Stimulated activated CD8-positive, alpha-beta memory T cell treated with anti-CD3 and anti-CD28 coated beads, Interleukin-15, amount 100 ng/mL, for 48 hours (primary cell): ENCODE measurements at places on chromosomes 5 and 9.

DNA sequence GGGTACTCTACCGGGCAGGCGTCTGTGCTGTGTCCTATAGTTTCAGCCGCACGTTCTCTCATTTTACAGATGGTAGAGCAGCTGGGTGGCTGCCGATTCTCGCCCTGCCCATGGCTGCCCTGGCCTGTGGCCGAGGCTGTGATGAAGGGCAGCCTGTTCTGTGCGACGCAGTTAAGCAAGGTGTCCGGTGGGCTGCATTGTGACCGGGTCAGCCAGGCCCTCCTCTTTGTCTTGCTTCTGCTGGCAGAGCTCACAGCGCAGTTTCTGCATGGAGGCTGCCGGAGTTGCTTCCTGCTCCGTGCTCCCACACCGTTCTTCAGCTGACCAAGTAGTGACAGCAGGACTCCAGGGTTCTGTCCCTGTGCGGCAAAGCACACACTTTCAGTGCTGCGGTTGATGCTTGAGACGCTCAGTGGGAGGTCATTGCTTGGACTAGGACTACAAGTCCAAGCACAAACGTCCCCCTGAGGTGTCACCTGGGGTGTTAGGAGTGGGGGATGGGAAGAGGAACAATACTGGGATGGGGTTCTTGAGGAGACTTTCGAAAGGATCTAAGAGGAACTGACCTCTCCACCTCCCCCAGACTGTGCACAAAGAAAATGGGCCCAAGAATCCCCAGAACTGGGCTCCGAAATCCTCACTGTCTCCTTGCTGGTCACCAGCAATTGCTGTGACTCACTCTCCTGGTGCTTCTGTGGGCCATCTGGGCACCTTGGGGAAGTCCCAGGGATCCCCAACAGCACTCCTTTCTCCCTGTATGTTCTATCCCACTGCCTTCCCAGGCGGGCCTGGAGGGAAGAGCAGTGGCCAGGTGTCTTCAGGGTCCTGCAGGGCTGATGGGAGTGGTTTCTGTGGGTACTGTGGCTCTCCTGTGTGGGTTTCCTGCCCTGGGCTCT lies 58.2 kb downstream of the GADD45G start:
- no peak for DNase-seq

DNA sequence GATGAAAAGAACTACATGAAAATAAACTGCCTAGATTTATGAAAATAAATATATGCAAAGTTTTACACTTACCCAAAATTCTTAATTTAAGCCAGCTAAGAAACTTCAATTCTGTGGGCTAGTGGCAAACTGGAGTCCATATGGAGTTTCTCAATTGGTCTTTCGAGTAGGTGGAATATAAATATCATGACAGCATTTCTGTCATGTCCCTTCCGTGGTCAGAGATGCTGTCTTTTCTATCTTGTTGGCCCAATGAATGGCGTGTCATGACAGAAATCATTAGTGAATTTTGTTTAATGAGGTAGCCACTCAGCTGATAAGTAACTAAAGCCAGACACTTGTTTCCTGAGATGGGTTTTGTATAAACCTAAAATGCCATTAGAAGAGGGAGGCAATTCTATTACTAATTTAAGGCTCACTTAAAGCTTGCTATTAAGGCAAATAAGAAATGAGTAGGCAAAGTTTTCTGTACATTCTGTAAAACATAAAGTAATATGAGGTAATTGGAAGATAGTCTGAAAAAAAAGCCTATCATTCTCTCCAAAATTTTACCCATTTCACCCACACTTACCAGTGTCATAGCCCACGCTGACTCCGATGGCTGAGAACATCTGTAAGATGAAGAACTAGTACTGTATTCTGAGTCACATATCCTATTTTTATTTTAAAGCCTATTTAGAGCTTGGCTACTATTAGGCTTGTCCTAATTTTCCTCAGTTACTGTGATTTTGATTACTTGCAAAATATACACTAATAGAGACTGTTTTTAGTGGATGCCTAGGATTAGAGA lies 419.3 kb upstream of the MEF2C start:
- no peak for DNase-seq

DNA sequence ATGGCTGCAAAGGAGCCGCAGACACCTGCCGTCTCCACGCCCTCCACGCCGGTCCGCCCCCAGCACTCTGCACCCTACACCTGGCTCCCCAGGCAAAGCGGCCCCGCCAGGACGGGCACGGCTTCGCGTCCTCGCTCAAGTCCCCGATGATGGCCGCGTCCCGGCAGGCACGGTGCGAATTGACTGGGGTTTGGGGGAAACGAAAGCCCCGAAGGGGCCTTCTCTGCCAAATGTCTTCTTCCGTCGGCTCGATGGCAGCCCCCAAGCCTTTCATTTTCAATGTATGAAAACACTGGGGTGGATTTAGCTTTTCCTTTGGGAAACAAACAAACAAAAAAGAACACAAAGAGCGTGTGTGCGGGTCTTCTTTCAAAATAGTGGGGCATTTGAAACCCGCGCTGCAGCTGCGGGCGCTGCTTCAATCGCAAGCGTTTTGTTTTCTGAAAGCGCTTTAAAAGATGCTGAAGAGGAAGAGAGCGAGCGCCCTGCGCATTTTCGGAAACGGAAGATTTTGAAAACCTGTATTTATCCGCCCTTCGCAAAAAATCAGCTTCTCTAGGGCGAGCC lies 160.0 kb downstream of the RMI1 start:
- DNase-seq = no peak

DNA sequence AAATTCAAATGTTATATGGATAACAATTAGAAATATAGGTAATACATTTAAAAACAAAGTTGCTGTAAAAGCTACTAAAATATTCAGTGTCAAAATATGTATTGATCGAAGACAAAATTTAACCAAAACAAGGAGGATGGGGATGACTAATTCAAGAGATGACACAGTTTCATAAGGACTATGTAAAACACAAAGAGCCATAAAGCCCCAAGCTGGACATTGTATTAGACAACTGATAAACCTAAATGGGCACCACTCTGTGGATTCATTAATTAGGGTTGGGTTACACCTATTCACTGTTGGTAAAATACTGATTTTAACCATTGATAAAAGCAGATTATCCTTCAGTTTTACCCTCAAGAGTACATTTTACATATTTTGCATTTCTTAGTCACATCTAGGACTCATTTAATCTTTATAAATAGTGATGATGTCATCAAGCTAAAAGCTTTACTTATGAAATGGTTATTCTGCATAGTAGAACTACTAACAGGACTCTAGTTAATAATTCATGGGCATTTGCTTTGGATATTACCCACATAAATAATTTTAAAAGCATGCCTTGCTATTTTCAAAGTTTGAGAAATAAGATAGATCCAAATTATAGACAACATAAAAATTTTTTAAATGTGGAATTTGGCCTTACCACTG lies 13.7 kb downstream of the TUT7 start:
- DNase-seq = no peak

- no peak for DNase-seq
These were observed 55.9 kb downstream of the NDUFAF2 start for GRCh38 chr5:61000887-61001286.

DNA sequence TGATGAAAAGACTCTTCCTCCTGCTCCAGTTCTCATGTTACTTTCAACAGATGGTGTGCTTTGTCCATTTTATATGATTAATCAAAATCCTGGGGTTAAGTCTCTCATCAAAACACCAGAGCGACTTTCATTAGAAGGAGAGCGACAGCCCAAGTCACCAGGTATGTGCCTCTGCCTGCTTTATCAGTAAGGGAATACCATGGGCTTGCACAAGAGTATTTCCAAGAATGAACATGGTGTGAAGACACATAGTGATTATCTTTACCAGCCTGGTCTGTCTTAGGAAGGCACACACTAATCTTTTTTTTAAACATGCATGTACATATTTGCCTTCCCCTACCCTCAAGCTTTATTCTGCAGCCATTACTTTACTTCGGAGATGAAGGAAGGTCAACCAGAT lies 15.2 kb downstream of the NUP214 start:
- DNase-seq = no peak

DNA sequence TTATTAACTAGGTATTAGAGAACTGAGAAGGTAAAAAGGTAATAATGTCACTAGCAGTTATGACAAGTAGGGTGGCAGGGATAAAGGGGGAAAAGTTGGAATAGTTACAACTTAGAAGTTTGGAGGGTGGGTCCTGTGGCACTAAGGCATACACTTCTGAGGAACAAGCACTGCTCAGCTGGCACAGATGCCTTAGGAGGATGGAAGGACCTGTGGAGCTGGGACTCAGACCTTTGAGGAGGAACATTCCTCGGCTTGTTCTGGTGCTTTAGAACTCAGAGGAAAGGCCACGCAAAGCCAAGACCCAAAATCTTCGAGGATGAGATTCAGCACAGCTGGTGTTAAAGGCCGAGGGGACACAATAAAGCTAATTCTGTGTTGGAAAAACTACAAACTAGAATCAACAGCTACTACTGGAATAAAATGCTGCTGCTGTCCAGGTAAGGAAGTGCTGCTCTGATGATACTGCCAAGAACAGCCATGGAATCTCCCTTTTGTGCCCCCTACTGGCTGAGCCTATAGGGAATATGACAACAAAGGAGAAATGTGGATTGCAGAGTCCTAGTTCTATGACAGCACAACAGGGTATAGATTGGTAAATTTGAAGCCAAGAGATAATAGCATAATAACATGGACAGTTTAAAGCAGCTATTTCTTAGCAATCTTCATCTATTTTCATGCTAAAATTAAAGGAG lies 126.7 kb downstream of the SLC25A46 start:
- no peak for DNase-seq

GRCh38 chr5:120988491-120988890 lies 524.4 kb downstream of the PRR16 start:
- no peak for DNase-seq

DNA sequence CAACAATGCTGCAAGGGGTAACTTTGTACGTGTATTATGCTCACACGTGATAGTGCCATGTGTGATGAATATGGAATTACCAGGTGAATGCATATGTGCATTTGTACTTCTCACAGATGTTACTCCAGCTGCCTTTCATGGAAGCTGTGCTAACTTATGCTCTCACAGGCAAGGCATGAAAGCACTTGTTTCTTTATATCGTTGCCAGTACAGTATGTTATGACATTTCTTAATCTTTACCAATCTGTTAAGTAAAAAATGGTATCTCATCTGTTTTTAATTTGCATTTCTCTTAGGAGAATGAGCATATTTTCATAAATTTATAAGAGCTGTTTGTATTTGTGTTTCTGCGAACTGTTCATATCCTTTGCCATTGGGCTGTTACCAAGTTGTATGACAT lies 311.8 kb upstream of the DMRT1 start:
- DNase-seq = no peak

DNA sequence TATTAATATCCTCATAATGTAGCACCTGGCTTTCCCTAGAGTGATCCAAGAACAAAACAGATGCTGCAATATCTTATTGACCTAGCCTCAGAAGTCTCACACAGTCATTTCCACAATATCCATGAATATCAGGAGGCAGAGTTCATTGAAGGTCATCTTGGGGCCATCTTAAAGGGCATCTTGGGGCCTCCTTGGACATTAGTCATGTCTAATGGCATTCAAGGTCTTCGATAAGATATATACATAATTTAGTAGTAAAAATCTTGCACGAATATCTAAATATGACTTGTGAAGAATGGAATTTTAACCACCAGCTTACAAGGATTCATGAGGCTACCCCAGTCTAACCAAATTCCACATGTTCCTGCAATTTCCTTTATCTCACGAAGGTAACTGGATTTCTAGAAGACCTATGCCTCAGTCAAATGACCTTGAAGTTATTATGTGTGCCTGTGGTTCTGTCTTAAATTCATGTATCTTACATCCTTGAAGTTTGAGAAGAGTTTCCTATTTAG lies 163.6 kb upstream of the SPEF2 start:
- DNase-seq = no peak

DNA sequence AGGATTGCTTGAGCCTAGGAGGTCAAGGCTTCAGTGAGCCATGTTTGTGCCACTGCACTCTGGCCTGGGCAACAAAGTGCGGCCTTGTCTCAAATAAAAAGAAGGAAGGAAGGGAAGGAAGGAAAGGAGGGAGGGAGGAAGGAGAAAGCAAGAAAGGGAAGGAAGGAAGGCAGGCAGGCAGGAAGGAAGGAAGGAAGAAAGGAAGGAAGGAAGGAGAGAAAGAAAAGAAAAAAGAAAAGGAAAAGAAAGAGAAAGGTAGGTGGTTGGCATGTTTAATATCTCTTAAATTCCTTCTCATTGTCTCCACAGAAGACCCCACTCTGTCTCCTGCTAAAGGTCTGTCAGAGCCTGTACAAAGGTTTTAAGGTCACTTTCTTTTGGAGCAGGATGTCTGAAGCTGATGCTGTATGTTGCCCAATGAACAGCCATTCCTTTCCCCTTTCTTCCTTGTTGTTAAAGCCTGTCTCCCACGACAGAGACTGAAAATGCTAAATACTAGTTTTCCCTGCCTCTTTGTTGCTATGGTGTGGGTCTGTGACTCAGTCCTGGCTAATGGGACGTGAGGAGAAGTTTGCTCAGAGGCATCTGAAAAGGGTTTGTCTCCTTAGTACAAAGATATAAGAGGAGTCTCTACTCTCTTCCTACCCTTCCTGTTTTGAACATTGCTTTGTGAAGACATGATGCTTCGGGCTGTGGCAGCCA lies 213.3 kb downstream of the PCSK1 start:
- DNase-seq = no peak

- DNase-seq = no peak
These were observed at the start of gene RNF180 for GRCh38 chr5:64165500-64166200. Gene RNF180, plus strand, starts transcription at chr5:64165843. Its CDS starts 34,965 bp downstream, at chr5:64200808.

- DNase-seq = no peak
These were observed 10.0 kb downstream of the SPARC start for GRCh38 chr5:151676719-151677118.

DNA sequence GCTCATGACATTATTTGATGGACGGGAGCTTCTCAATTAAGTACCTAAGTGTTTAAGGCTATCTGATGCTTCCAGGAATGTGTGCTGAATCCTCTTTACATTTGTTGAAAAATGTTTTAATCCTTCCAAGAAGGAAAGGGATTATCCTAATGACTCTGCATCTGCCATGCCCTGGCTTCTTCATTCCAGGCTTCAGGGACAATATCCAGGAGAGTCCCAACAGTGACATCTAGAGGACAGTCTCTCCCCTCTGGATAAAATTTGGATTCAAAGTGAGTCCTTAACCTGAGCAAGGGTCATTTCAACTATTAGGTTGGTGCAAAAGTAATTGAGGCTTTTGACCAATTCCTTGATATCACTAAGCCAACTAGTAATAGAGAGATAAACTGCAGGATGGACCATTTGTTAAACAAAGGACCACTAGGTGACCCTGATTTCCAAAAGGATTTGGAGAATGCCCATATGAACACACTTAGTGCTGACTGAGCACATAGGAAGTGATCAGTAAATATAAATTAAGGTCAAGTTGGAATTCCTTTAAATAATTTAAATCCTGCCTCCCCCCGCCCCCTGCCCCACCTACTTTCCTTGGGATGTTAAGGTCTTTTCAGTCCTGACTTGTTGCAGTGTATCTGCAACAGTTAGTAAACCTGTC lies 19.1 kb downstream of the TNFSF8 start:
- DNase-seq = no peak

GRCh38 chr5:109164001-109164400 lies 245.8 kb downstream of the PJA2 start:
- DNase-seq = no peak

GRCh38 chr9:31418419-31418818 lies 966.0 kb upstream of the ACO1 start:
- no peak for DNase-seq

GRCh38 chr5:123710031-123710430 lies 198.1 kb downstream of the CSNK1G3 start:
- no peak for DNase-seq
